ENCODE measurements at places on chromosomes 3 and 15.

DNA sequence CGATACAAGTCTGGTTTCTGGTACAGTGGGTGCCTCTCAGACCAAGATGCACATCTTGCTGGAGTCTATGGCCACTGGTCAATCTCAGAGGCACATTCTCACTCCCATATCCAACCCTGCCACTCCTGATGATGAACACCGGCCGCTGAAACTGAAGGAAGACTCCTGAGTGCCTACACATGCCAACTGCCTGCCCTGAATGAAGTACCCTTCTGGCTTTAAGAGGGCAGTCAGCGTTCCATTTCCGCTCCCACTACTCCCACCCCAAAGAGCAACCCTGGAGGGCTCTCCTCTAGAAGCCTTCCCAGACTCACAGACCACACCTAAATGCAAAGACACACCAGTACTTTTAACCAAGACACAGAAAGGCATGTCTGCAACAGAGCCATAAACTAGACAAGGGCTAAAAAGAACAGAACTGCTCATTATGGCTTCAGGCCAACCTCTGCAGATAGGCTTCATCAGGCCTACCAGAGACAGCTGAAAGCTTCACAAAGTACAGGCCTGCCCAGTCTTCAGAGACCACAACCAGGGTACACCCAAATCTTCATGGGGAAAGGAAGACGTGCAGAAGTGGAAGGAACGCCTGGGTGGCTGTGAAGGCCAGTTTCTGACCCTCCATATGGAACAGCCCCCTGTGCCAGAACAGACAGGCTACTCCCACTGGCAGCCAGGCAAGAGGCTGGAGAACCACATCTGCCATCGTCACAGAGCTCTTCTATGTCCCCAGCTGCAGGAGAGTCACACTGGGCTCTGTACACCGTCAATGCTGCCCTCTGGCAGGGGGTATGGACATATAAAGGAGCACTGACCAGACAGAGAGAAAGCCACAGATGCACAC is 14.3 kb downstream of the ANP32A start:
- DNase-seq, result no peak

GRCh38 chr3:45365060-45365459 is 23.3 kb upstream of the LARS2 start:
- DNase-seq, result no peak

DNA sequence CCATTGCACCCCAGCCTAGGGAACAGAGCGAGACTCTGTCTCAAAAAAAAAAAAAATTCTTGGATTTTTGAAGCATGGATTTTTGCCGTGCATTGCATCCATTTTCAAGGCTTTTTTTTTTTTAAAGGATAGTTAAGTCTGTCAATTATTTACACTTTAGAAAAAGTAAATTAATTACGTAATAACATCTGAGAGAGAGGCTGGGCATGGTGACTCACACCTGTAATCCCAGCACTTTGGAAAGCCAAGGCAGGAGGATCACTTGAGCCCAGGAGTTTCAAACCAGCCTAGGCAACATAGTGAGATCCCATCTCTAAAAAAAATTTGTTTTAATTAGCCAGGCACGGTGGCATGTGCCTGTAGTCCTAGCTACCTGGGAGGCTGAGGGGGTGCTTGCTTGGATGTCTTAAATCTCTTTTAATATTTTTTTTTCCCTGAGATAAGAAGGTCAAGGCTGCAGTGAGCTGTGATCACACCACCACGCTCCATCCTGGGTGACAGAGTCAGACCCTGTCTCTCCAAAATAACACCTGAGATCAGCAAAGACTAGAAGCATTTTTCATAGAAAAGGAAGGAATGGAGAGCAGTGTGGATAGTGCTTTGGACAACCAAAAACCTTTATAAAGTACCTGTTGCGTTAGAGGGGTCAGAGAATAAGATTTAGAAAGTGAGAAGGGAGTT is 6.8 kb upstream of the SENP7 start:
- no peak for DNase-seq

DNA sequence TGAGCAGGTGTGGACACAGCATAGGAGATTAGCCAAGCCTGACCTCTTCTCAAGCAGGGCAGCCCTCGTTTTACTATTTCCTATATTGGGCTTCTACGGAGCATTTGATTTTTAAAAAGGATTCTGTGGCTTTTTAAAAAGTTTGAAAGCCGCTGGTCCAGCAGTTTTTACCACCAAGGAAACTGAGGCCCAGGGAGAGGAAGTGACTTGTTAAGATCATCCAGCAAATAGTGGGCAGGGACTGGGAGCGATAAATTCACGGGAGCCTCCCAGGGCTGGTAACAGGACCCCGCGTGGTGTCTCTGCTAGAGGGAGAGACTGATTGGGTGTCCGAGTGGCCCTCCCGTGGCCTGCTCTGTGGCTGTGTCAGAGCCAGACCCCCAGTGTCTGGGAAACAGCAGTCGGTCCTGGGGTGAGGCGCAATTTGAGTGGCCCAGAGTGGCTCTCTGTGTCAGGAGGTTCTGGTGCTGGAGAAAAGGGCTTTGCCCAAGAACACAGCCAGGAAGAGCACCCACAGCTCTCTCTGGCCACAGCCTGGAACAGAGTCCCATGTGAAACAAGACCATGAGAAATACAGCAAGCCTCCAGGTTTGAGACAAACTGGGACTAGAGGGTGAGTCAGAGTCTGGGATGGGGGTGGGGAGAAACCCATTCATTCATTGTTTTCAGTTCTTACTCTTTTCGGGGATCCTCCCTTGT is 4.2 kb downstream of the FURIN start:
- no peak for DNase-seq

DNA sequence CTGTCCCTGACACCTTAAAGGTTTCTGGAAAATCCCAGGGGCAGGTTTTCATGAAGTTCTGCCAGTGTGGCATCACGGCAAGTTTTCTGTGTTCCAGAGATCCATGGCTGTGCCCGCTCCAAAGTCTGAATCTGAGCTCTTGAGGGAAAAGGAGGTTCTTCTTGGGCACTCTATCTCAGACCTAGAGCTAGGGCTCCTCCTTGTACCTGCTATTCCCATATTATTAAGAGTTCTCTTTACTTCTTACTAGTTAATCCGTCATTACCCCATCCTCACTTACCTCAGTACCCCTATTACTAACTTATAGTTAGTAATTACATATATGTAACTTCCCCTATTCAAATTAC is 5.9 kb upstream of the TRA2B start:
- DNase-seq, result no peak

GRCh38 chr3:148903941-148904340 is 38.8 kb downstream of the CPA3 start:
- DNase-seq, result no peak

- DNase-seq, result no peak
Measured at GRCh38 chr15:100663915-100664281, 61.5 kb downstream of the ASB7 start.

GRCh38 chr15:50112488-50113186 is 6.4 kb downstream of the ATP8B4 start:
- DNase-seq, result no peak

DNA sequence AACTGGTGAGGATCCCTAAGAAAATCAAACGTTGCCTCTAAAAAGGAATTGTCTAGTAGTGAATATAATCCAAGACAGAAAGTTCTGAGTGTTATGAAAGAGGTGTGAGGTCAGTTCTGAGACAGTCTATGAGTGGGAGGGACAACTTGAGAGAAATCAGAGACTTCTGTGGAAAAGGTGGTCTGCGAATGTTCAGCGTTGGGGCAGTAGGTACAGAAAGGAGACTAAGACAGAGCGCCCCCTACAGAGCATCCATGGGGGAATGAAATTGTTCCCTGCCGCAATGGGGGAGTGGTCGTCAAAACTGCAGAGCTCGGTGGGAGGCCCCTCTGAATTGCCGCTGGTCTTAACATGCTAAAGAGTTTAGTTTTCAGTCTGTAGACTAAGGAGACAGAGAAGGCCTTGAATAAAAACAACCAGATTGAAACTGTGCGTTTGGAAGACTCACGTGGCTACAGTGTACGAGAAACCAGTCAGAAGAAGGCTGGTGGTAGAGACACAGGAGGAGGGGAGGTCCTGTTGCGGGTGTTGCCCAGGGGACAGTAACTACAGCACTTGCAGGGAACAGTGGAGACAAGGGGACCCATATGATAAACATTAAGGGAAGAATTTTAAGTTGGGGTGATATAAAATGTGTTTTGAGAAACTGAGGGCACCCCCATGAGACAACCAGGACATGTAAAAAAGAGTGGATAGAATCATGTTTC is 6.9 kb downstream of the TNIK start:
- no peak for DNase-seq

GRCh38 chr3:43370293-43370980 is 84.1 kb downstream of the SNRK start:
- no peak for DNase-seq

- no peak for DNase-seq
Measured at GRCh38 chr3:188104050-188104449, 49.9 kb upstream of the LPP start.

GRCh38 chr3:160038862-160039562 is 50.4 kb downstream of the IL12A start:
- peak; percentile 7 for DNase-seq

GRCh38 chr15:99113547-99114271 is 8.8 kb downstream of the SYNM start:
- no peak for DNase-seq

GRCh38 chr15:32909431-32909830 is 191.6 kb downstream of the GREM1 start:
- no peak for DNase-seq
